ENCODE measurements at places on chromosomes 7 and 10. TPM values are rescaled to one million over a fixed set of nuclear protein-coding genes. Genes with fewer than 3 reads are reported as not detected.

The PPP1R3A gene
- not detected for total RNA-seq

The SPACDR gene
- total RNA-seq, result 1.4 TPM

DNA sequence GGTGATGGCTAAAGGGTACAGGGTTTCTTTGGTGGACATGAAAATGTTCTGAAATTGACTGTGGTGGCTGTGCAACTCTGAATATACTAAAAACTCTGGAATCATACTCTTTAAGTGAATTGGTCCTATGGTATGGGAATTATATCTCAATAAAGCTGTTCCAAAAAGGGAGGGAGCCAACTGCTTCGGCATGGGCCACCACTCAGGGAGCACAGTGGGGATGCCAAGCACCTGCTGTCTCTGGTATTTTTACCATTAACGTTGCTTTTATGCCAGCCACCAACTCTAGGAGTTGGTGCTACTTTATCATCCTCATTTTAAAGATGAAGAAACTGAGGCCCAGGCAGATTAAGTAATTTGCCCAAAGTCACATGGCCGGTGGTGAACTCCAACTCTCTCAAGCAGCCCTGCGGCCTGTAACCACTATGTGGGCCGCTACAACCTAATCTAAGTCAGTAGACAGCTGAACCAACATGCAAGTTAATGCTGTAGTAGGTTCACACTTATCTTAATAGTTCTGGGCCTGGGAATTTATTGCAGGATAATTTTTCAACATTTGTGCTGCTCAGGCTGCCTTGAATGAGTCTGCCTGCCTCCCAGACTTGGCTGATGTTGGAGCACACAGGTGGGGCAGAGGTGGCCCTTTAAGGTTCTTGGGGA is 20.8 kb downstream of the SH3PXD2A start:
- no peak for DNase-seq
- H3K27ac ChIP-seq, result no peak overlapping the region
- H3K36me3 ChIP-seq, result peaks cover 5% of the 10 kb centered on the region
- H3K4me1 ChIP-seq, result peaks cover 36% of the 10 kb centered on the region
- no peak overlapping the region for H3K4me3 ChIP-seq

DNA sequence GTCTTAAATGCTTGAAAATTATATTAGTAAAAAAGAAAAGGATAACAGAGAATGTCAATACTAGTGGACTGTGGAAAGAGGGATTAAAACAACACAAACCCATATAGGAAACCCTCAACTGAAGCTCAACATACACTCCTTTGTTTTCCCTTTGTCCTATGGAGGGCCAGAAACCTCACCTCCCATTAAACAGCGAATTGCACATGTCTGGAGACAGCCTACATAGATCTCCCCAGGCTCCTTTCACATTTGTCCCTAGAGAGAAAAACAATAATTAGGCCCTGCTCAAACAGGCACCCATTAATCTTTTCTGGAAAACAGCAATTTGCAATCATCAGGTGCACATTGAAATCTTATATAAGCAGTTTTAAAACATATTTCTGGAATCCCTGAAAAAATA is 87.6 kb upstream of the SEMA3D start:
- H3K4me1 ChIP-seq, result 0 out of 2 replicates have a peak, but pooled peaks cover 5% of the 10 kb centered on the region
- no peaks in the 10 kb centered on the region for H3K27me3 ChIP-seq
- no peak overlapping the region for H3K27ac ChIP-seq
- DNase-seq, result no peak
- no peaks in the 10 kb centered on the region for H3K36me3 ChIP-seq
- no peak overlapping the region for H3K4me3 ChIP-seq

GRCh38 chr10:51250278-51250920 is 176.1 kb downstream of the PRKG1 start:
- H3K4me3 ChIP-seq, result no peak overlapping the region
- no peak for DNase-seq
- peaks cover 6% of the 10 kb centered on the region for H3K4me1 ChIP-seq
- no peak overlapping the region for H3K27ac ChIP-seq

DNA sequence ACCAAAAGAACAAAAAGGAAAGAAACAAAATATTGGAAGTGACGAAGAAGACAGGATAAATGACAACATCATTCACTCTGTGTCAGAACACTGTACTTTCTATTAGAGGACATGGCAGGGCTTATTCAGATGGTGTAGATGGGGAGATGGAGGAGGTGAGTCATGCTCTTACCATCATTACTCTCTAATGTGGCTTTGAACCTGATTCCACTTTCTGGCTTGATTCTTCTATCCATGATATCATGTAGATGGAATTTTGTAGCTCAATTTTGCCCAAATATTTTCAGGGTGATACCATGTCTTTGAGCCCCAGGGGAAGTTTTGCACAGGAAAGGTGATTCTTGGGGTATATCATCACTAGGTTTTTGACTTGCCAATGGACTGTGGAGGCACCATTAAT is 91.7 kb downstream of the CFAP58 start:
- H3K4me1 ChIP-seq, result peaks cover 86% of the 10 kb centered on the region
- no peaks in the 10 kb centered on the region for H3K27me3 ChIP-seq
- H3K36me3 ChIP-seq, result no peaks in the 10 kb centered on the region
- peak; percentile 87 for DNase-seq
- peak overlapping the region; percentile 57 for H3K27ac ChIP-seq

GRCh38 chr7:38002689-38003088 is 82.2 kb downstream of the EPDR1 start:
- H3K36me3 ChIP-seq, result no peaks in the 10 kb centered on the region
- DNase-seq, result no peak
- no peak overlapping the region for H3K4me3 ChIP-seq
- peaks cover 2% of the 10 kb centered on the region for H3K27me3 ChIP-seq

- H3K27me3 ChIP-seq, result peaks cover 15% of the 10 kb centered on the region
- H3K4me3 ChIP-seq, result no peak overlapping the region
- peak; percentile 48 for DNase-seq
- H3K4me1 ChIP-seq, result no peaks in the 10 kb centered on the region
- no peak overlapping the region for H3K27ac ChIP-seq
- H3K36me3 ChIP-seq, result no peaks in the 10 kb centered on the region
Measured at GRCh38 chr7:30276203-30276900, 8.0 kb upstream of the ZNRF2 start.

Data from HFFc6 (cell line).